Mesothelial cell of epicardium (in vitro differentiated cells): ENCODE measurements at places on chromosomes 12 and 14. TPM values are rescaled to one million over a fixed set of nuclear protein-coding genes. Genes with fewer than 3 reads are reported as not detected.

GALNT9 gene
- total RNA-seq: 3.5 to 4.8 TPM (median 3.7 TPM) in 3 replicates

DLGAP5 gene
- 20.3 to 24.5 TPM (median 23.0 TPM) in 3 replicates for total RNA-seq

CLEC4D gene
- total RNA-seq: 0.13 TPM in 1 of 3 replicates, not detected in the others

MYH6 gene
- total RNA-seq: not detected in 3 replicates

NDRG2 gene
- total RNA-seq: 104 to 105 TPM (median 104 TPM) in 3 replicates

POTEM gene
- total RNA-seq: not detected in 3 replicates

LHX5 gene
- not detected in 3 replicates for total RNA-seq

ARMH4 gene
- total RNA-seq: 18.8 to 19.8 TPM (median 19.6 TPM) in 3 replicates

GLT1D1 gene
- 1.3 to 1.6 TPM (median 1.5 TPM) in 3 replicates for total RNA-seq

DNA sequence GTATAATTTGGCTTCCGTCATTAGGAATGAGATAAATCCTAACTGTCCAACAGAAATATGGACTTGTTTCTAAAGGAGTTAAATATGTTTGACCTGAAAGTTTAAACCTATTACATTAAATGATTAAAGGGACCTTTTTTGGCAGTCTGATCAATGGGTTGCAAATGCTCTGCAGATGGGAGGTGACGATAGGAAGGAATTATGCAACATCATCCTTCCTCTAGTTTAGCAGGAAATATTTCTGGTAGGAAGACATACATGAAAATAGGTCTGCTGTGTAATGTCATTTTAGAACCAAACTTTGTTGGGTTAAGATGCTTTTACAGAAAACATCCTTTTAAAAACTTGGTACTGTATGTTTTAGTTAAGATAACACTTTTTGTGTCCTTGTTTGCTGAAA, 2.6 kb downstream of the LRRC10 start:
- H3K4me3 ChIP-seq: no peak overlapping the region
- peaks cover 9% of the 10 kb centered on the region for H3K27me3 ChIP-seq
- no peak overlapping the region for H3K27ac ChIP-seq
- H3K36me3 ChIP-seq: peaks cover 8% of the 10 kb centered on the region
- no peaks in the 10 kb centered on the region for H3K4me1 ChIP-seq

- peaks cover 9% of the 10 kb centered on the region for H3K36me3 ChIP-seq
- peak overlapping the region; percentile 88 for H3K27ac ChIP-seq
- H3K4me3 ChIP-seq: peak overlapping the region; percentile 82
Measured at GRCh38 chr12:123532808-123533649, 490 bp downstream of the RILPL1 start.

DNA sequence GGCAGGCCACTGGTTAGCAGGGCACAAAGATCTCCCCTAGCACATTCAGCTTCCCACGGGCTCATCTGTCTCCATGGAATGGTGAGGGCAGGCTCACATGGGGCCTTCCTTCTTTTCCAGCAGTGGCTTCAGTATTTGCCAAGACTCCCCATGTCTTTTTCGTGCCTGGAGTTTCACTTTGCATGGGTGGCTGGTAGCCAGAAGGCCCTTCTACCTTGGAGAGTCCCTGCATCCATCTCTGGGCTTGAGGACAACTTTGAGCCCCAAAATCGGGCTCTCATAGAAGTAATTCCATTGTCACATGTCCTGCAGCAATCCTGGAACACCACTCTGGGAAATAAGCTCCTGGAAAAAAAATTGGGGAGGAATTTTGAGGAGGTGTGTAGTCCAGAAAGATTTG, 42.1 kb downstream of the NFKBIA start:
- peaks cover 12% of the 10 kb centered on the region for H3K4me1 ChIP-seq
- no peak overlapping the region for H3K4me3 ChIP-seq
- no peak for DNase-seq
- H3K27me3 ChIP-seq: no peaks in the 10 kb centered on the region

DNA sequence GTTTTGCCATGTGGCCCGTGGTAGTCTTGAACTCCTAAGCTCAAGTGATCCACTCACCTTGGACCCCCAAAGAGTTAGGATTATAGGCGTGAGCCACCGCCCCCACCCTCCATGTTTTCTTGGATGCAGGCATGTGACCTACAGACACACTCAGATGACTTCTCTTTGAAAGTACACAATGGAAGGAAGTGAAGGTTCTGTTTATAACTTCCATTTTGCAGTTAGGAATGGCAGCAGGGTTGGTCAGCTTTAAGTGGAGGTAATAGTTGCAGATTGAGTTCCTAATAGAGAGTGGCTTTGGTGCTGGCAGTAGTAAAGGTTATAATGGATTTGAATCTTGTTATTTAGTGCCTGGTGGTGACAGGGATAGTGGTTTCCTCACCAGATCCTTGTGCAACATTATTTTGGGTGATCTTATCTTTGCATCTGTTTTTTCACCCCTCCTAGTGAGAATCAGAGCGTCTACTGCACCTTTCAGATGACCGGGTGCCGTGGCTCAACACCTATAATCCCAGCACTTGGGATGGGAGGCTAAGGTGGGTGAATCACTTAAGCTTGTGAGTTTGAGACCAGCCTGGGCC, 15.3 kb downstream of the LARP4 start:
- no peaks in the 10 kb centered on the region for H3K4me1 ChIP-seq
- no peak for DNase-seq
- H3K27me3 ChIP-seq: no peaks in the 10 kb centered on the region
- no peak overlapping the region for H3K4me3 ChIP-seq

GRCh38 chr12:120155072-120155471, 38.5 kb upstream of the RAB35 start:
- no peaks in the 10 kb centered on the region for H3K27me3 ChIP-seq
- no peaks in the 10 kb centered on the region for H3K4me1 ChIP-seq
- H3K36me3 ChIP-seq: peaks cover 37% of the 10 kb centered on the region

- H3K4me3 ChIP-seq: no peak overlapping the region
- H3K4me1 ChIP-seq: peaks cover 14% of the 10 kb centered on the region
- no peaks in the 10 kb centered on the region for H3K36me3 ChIP-seq
- H3K27me3 ChIP-seq: no peaks in the 10 kb centered on the region
- no peak for DNase-seq
Measured at GRCh38 chr12:65668981-65669695, 155.1 kb upstream of the HMGA2 start.

- no peaks in the 10 kb centered on the region for H3K4me1 ChIP-seq
- H3K4me3 ChIP-seq: no peak overlapping the region
- H3K27ac ChIP-seq: no peak overlapping the region
- no peaks in the 10 kb centered on the region for H3K36me3 ChIP-seq
- DNase-seq: no peak
Measured at GRCh38 chr12:99997806-99998205, 13.1 kb upstream of the ANKS1B start.

DNA sequence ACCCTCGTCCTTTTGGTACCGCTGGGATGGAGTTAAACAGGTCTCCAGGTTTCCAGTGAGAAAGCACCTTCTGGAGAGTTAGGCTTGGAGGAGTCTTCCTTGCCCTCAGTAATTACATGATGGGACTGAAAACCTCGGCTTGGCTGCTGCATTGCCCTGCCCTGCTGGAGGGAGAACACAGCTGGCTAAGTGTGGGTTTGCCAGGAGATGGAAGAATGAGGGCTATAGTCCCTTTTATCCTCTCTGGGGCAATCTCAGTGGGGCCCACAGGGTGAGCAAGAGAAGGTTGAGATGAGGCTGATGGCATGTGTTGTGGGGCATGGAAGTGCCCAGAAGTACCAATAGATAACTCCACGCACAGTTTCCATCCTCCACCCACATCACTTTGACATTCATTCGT, 23.2 kb upstream of the MEG3 start:
- no peak overlapping the region for H3K4me3 ChIP-seq
- H3K27ac ChIP-seq: no peak overlapping the region
- H3K36me3 ChIP-seq: no peaks in the 10 kb centered on the region
- no peak for DNase-seq
- H3K4me1 ChIP-seq: no peaks in the 10 kb centered on the region

GRCh38 chr14:55333711-55334485, 62.7 kb downstream of the FBXO34 start:
- no peak for DNase-seq
- H3K27ac ChIP-seq: peak overlapping the region; percentile 90
- H3K27me3 ChIP-seq: no peaks in the 10 kb centered on the region
- H3K36me3 ChIP-seq: no peaks in the 10 kb centered on the region

- peak overlapping the region; percentile 7 for H3K4me3 ChIP-seq
- peaks cover 23% of the 10 kb centered on the region for H3K4me1 ChIP-seq
- peak overlapping the region; percentile 95 for H3K27ac ChIP-seq
- H3K36me3 ChIP-seq: no peaks in the 10 kb centered on the region
Measured at GRCh38 chr12:124745891-124746570, 117.6 kb downstream of the SCARB1 start.

- no peaks in the 10 kb centered on the region for H3K36me3 ChIP-seq
- peaks cover 56% of the 10 kb centered on the region for H3K27me3 ChIP-seq
- DNase-seq: no peak
- H3K27ac ChIP-seq: no peak overlapping the region
Measured at GRCh38 chr14:95885278-95885677, 8.6 kb downstream of the TUNAR start.

- H3K4me3 ChIP-seq: no peak overlapping the region
- no peak for DNase-seq
- H3K27ac ChIP-seq: no peak overlapping the region
- H3K27me3 ChIP-seq: peaks cover 35% of the 10 kb centered on the region
- H3K4me1 ChIP-seq: peaks cover 11% of the 10 kb centered on the region
Measured at GRCh38 chr14:96795109-96795828, 1.9 kb upstream of the VRK1 start.

- no peak overlapping the region for H3K4me3 ChIP-seq
- H3K4me1 ChIP-seq: peaks cover 40% of the 10 kb centered on the region
- no peak for DNase-seq
- H3K36me3 ChIP-seq: peaks cover 10% of the 10 kb centered on the region
- H3K27me3 ChIP-seq: no peaks in the 10 kb centered on the region
Measured at GRCh38 chr14:68089146-68089731, 269.7 kb downstream of the RAD51B start.

- H3K27me3 ChIP-seq: no peaks in the 10 kb centered on the region
- no peak overlapping the region for H3K27ac ChIP-seq
- H3K4me3 ChIP-seq: no peak overlapping the region
- H3K4me1 ChIP-seq: peaks cover 2% of the 10 kb centered on the region
- H3K36me3 ChIP-seq: no peaks in the 10 kb centered on the region
Measured at GRCh38 chr12:2498964-2499500, 295.7 kb upstream of the FKBP4 start.

- no peak overlapping the region for H3K4me3 ChIP-seq
- DNase-seq: no peak
- H3K27me3 ChIP-seq: no peaks in the 10 kb centered on the region
Measured at GRCh38 chr14:68623307-68623706, 169.6 kb downstream of the ZFP36L1 start.

- H3K4me3 ChIP-seq: no peak overlapping the region
- no peaks in the 10 kb centered on the region for H3K27me3 ChIP-seq
- peaks cover 56% of the 10 kb centered on the region for H3K4me1 ChIP-seq
- peak overlapping the region; percentile 32 for H3K27ac ChIP-seq
- no peaks in the 10 kb centered on the region for H3K36me3 ChIP-seq
Measured at GRCh38 chr12:56839489-56839848, 76.3 kb downstream of the HSD17B6 start.

DNA sequence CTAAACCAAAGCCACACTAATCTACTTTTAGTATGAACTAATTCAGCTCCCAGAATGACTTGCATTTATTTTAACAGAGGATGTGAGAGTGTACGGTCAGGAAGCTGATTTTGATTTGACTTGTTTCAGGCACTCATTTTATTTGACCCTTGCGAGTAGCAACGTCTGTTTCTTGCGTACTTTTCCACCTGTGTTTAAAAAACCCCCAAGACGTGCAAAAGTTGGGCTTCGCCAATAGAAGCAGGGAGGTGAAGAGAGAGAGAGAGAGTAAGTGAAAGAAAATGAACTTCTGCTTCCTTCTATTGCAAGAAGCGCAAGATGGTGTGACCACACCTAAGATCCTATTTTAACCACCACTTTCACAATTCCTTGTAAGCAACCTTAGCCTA, 6.7 kb upstream of the SLC15A4 start:
- H3K4me3 ChIP-seq: no peak overlapping the region
- peaks cover 12% of the 10 kb centered on the region for H3K36me3 ChIP-seq
- H3K4me1 ChIP-seq: peaks cover 7% of the 10 kb centered on the region
- no peaks in the 10 kb centered on the region for H3K27me3 ChIP-seq

- H3K36me3 ChIP-seq: no peaks in the 10 kb centered on the region
- peaks cover 4% of the 10 kb centered on the region for H3K4me1 ChIP-seq
- DNase-seq: no peak
Measured at GRCh38 chr14:80956922-80957321, 1.5 kb downstream of the TSHR start.

DNA sequence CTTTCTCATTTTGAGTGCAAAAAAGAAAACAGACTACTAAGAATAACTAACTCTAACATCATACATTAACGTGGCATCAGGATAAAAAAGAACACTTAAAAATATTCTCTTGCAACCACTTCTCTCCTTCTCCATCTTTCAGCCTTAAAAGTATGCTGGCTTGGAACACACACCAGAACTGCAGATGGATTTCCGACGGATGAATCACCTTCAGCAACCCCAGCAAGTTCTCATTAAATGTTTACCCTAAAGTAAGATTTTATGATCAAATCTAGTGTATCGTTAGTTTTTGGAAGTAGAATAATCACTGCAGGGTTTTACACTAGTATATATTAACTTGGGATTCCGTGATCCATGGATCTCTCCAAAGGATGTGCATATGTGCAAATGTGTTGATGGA, 1.2 kb downstream of the NEK9 start:
- peak overlapping the region; percentile 89 for H3K4me3 ChIP-seq
- peak overlapping the region; percentile 98 for H3K27ac ChIP-seq
- DNase-seq: no peak
- no peaks in the 10 kb centered on the region for H3K27me3 ChIP-seq
- no peaks in the 10 kb centered on the region for H3K36me3 ChIP-seq

GRCh38 chr12:94144781-94145180, 3.6 kb upstream of the PLXNC1 start:
- peaks cover 80% of the 10 kb centered on the region for H3K27me3 ChIP-seq
- no peak overlapping the region for H3K27ac ChIP-seq
- DNase-seq: no peak
- peaks cover 3% of the 10 kb centered on the region for H3K4me1 ChIP-seq
- no peaks in the 10 kb centered on the region for H3K36me3 ChIP-seq

- no peaks in the 10 kb centered on the region for H3K4me1 ChIP-seq
- peaks cover 31% of the 10 kb centered on the region for H3K27me3 ChIP-seq
- DNase-seq: no peak
- no peaks in the 10 kb centered on the region for H3K36me3 ChIP-seq
Measured at GRCh38 chr12:110829308-110829707, 17.5 kb upstream of the CCDC63 start.

DNA sequence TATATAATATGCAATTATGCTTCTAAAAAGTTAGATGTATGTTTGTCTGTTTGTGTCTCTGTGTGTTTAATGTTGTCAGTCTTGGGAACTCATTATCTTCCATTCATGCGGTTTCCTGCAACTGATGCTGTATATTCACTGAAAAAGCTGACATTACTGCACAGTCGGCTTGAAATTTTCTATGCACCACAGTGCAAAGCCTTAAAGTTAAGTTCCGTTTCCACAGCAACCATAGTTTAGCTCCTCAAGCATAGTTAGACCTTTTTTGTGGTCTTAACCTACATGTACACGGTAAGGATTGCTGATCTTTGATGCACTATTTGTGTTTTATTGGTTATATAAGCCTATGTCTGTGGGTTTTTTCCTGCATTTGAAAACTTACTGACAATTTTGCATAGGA, 309.4 kb downstream of the KCNC2 start:
- H3K36me3 ChIP-seq: no peaks in the 10 kb centered on the region
- DNase-seq: no peak
- no peaks in the 10 kb centered on the region for H3K27me3 ChIP-seq
- H3K4me1 ChIP-seq: no peaks in the 10 kb centered on the region
- H3K27ac ChIP-seq: no peak overlapping the region

- peaks cover 2% of the 10 kb centered on the region for H3K27me3 ChIP-seq
- H3K4me3 ChIP-seq: no peak overlapping the region
- H3K27ac ChIP-seq: no peak overlapping the region
Measured at GRCh38 chr14:29054119-29054518, 287.5 kb downstream of the FOXG1 start.

- H3K4me3 ChIP-seq: no peak overlapping the region
- H3K36me3 ChIP-seq: peaks cover 31% of the 10 kb centered on the region
- H3K27me3 ChIP-seq: no peaks in the 10 kb centered on the region
- peaks cover 13% of the 10 kb centered on the region for H3K4me1 ChIP-seq
- no peak overlapping the region for H3K27ac ChIP-seq
Measured at GRCh38 chr12:115088328-115088994, 404.5 kb upstream of the TBX3 start.
